Left kidney (tissue), 8 donors: ENCODE measurements at places on chromosomes 5 and 9. TPM values are rescaled to one million over a fixed set of nuclear protein-coding genes. Genes with fewer than 3 reads are reported as not detected.

GRCh38 chr9:126327006-126327713 lies 531 bp downstream of the MVB12B start:
- DNase-seq = no peak

GRCh38 chr5:135469911-135470310 lies 17.8 kb upstream of the TIFAB start:
- DNase-seq = no peak

- DNase-seq = no peak
Measured at GRCh38 chr5:113081881-113082546, 105.4 kb downstream of the DCP2 start.

- no peak for DNase-seq
Measured at GRCh38 chr9:113562653-113563381, 99.3 kb downstream of the RGS3 start.

GRCh38 chr5:135689506-135689905 lies 110.7 kb upstream of the CXCL14 start:
- no peak for DNase-seq

DNA sequence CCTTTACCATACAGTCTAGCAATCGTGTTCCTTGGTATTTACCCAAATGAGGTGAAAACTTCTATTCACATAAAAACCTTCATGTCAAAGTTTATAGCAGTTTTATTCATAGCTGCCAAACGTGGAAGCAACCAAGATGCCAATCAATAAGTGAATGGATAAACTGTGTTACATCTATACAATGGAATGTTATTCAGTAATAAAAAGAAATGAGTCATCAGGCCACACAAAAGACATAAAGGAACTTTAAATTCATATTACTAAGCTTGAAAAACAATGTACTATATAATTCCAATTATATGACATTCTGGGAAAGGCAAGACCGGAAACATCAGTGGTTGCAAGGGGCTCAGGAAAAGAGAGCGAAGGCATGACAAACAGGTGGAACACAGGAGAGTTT lies 679.9 kb downstream of the ISL1 start:
- no peak for DNase-seq

GRCh38 chr5:40052808-40053207 lies 626.9 kb upstream of the PTGER4 start:
- no peak for DNase-seq

- no peak for DNase-seq
Measured at GRCh38 chr9:75111019-75111622, 22.8 kb downstream of the OSTF1 start.

- DNase-seq = no peak
Measured at GRCh38 chr9:76560481-76560922, 101.5 kb downstream of the GCNT1 start.

GRCh38 chr9:98953581-98954243 lies 10.0 kb downstream of the COL15A1 start:
- DNase-seq = no peak

DNA sequence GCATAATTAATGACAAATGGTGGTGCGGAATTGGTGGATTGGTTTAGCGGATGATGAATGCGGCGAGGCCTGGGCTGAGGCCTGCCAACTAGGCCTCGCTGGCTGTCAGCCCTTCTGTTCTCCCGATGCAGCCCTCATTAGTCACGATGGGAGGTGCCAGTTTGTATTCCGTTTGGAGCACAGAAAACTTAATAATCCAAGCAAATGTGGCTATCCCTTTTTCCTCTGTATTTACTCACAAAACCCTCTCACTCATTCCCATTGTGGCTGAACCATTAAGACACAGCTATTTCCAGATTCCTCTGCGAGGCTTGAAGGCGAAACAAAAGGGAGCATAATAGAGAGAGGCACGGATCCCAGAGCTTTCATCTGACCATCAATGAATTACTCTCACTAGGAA lies 114.3 kb downstream of the MVB12B start:
- no peak for DNase-seq

Gene MTRR
- 62.1 TPM for polyA plus RNA-seq

Gene IL17B
- polyA plus RNA-seq = 1.4 TPM

Gene IRX1
- 23.9 TPM for polyA plus RNA-seq
